ENCODE measurements at places on chromosomes 1 and 21. TPM values are rescaled to one million over a fixed set of nuclear protein-coding genes. Genes with fewer than 3 reads are reported as not detected.
A peak's percentile ranks its signal among the peaks of the same experiment; 100 is the strongest.

GRCh38 chr1:224637515-224637914, 21.4 kb downstream of the CNIH3 start:
- peaks cover 19% of the 10 kb centered on the region for H3K4me1 ChIP-seq
- H3K27me3 ChIP-seq = peaks cover 36% of the 10 kb centered on the region
- no peak for DNase-seq
- peak overlapping the region; percentile 2 for H3K27ac ChIP-seq
- H3K4me3 ChIP-seq = no peak overlapping the region
- no peaks in the 10 kb centered on the region for H3K36me3 ChIP-seq

DNA sequence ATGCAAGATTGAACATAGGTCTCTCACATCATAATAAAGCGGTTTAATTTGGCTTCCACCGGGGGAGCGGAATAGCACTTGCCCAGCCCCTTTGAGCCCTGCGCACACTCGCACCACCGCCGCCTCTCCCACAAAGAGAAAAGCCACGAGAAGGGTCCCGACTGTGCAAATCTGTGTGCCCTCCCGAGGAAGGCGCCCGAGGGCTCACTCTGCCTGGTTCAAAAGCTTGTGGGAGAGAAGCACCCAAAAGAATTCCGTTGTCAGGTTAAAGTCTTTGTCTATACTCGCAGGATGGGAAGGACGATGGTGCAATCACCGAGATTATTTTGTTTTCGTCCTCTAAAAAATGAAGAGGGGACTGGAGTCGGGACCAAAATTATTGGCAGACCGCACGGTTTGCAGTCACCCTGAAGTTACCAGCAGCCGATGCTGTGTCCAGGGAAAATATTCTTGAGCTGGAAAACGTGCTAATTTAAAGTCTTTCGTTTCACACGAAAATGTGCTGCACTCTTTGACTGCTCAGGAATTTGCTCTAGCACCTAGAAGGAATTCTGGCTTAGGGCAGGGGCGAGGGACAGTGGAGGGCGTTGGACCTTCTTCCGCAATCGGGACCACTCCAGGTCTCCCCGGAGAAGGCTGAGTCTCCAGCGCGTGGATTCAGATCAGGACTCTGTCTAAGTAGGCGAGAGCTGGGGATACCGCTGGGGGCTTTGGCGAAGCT, 6.6 kb upstream of the SIM2 start:
- peaks cover 96% of the 10 kb centered on the region for H3K27me3 ChIP-seq
- peaks cover 7% of the 10 kb centered on the region for H3K4me1 ChIP-seq
- peak overlapping the region; percentile 54 for H3K27ac ChIP-seq

DNA sequence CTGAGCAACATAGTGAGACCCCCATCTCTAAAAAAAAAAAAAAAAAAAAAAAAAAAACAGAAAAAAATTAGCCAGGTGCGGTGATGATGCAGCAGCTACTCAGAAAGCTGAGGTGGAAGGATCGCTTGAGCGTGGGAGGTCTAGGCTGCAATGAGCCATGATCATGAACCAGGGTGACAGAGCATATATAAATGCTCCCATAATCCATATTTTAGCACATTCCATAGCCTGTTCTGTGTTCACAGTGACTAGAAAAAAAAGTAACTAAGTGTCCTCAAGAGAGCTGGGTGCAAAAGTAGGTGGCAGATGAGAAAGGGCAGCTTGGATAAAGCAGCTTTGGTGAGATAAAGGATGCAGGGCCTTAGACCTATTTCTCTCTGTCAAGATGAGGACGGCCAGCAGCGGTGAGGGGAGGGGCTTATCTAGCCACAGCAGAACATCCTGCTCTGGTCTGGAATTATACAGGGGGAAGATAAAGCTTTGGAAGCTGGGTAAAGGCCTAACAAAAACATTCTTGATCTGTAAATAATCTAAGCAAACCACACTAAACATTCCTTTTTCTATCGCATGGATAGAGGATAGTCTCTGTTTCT, 205.3 kb downstream of the DAB1 start:
- DNase-seq = no peak
- no peaks in the 10 kb centered on the region for H3K27me3 ChIP-seq
- H3K4me3 ChIP-seq = no peak overlapping the region
- H3K4me1 ChIP-seq = no peaks in the 10 kb centered on the region
- no peak overlapping the region for H3K27ac ChIP-seq

DNA sequence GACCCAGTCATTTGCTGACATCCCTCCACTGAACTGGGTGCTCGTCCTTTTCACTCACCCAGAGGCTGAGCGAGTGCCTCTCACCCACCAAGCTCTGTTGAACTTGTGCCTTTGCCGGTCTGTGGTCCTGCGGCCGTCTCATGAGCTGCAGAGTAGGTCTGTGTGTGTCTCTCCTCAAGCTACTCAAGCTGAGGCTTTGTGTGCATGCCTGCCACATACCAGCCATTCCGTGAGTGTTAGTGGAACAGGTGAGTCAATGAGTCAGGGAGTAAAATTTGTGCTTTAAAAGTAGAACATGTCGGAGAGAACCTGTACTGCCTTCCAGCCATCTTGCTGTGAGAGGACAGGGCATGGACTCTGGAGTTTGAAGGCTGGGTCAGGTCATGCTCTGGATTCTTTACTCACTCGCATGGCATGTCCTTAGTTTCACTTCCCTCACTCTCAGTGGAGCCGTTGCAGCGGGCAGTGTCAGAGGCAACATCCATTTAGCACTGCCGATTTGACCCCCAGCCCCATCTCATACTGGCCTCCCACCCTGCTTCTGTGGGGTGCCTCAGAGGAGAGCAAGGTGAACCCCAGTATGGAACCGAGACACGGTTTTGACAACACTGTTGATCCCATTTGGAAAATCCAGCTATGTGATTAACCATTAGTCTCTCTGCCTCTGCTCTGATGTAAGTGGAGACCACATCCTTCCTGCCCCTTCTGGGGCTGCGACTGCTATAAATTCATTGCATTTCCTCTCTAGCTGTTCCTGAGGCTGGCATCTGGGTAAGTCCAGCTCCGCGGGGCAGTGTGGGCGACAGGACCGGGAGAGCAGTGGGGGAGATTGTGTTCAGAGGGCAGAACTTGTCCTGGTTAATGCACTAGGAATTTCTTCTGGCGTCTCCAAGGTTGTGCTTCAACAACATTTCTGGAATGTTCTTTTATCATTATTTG, at the start of gene NLRP3:
Gene NLRP3, plus strand, starts transcription at position 751 of the 939 bp plus-strand sequence. CDS start 2,628 bp downstream, outside the sequence.
- no peaks in the 10 kb centered on the region for H3K36me3 ChIP-seq
- no peak within 1 kb of the TSS for H3K4me3 ChIP-seq
- H3K27me3 ChIP-seq = peaks cover 3% of the 10 kb centered on the region
- no peak within 1 kb of the TSS for H3K27ac ChIP-seq

- DNase-seq = no peak
- no peaks in the 10 kb centered on the region for H3K27me3 ChIP-seq
- H3K4me1 ChIP-seq = peaks cover 3% of the 10 kb centered on the region
Observed at GRCh38 chr1:86841116-86841515, 72.8 kb downstream of the SELENOF start.

- DNase-seq = no peak
- H3K4me1 ChIP-seq = peaks cover 8% of the 10 kb centered on the region
- H3K27me3 ChIP-seq = no peaks in the 10 kb centered on the region
- H3K36me3 ChIP-seq = no peaks in the 10 kb centered on the region
Observed at GRCh38 chr1:72636631-72637030, 354.3 kb upstream of the NEGR1 start.

Gene RAVER2
- 33.8 TPM for total RNA-seq

Gene PCBP3
- 4.3 TPM for total RNA-seq

Gene KRTAP10-4
- not detected for total RNA-seq

- no peaks in the 10 kb centered on the region for H3K4me1 ChIP-seq
- no peak overlapping the region for H3K4me3 ChIP-seq
- no peak for DNase-seq
- H3K36me3 ChIP-seq = no peaks in the 10 kb centered on the region
- H3K27ac ChIP-seq = no peak overlapping the region
Observed at GRCh38 chr1:31795801-31796621, 19.8 kb downstream of the SPOCD1 start.

- no peaks in the 10 kb centered on the region for H3K36me3 ChIP-seq
- peak; percentile 84 for DNase-seq
- peak within 1 kb of the TSS; percentile 97 for H3K27ac ChIP-seq
- H3K27me3 ChIP-seq = peaks cover 33% of the 10 kb centered on the region
Observed at GRCh38 chr21:41766883-41767605, at the start of gene RIPK4. Gene RIPK4, minus strand, starts transcription at chr21:41767052. Its CDS starts 11 bp downstream, at chr21:41767041.

Gene SGIP1
- 12.1 TPM for total RNA-seq

Gene ZBTB8B
- total RNA-seq = 4.7 TPM

GRCh38 chr1:40363721-40364120, 9.8 kb upstream of the SMAP2 start:
- no peaks in the 10 kb centered on the region for H3K4me1 ChIP-seq
- no peaks in the 10 kb centered on the region for H3K36me3 ChIP-seq
- no peak overlapping the region for H3K27ac ChIP-seq
- no peak for DNase-seq
- H3K27me3 ChIP-seq = peaks cover 2% of the 10 kb centered on the region
- H3K4me3 ChIP-seq = no peak overlapping the region

- DNase-seq = no peak
- no peak overlapping the region for H3K27ac ChIP-seq
- H3K36me3 ChIP-seq = no peaks in the 10 kb centered on the region
Observed at GRCh38 chr1:157201767-157202166, 63.6 kb upstream of the ETV3 start.

Gene OR10Z1
- total RNA-seq = not detected

DNA sequence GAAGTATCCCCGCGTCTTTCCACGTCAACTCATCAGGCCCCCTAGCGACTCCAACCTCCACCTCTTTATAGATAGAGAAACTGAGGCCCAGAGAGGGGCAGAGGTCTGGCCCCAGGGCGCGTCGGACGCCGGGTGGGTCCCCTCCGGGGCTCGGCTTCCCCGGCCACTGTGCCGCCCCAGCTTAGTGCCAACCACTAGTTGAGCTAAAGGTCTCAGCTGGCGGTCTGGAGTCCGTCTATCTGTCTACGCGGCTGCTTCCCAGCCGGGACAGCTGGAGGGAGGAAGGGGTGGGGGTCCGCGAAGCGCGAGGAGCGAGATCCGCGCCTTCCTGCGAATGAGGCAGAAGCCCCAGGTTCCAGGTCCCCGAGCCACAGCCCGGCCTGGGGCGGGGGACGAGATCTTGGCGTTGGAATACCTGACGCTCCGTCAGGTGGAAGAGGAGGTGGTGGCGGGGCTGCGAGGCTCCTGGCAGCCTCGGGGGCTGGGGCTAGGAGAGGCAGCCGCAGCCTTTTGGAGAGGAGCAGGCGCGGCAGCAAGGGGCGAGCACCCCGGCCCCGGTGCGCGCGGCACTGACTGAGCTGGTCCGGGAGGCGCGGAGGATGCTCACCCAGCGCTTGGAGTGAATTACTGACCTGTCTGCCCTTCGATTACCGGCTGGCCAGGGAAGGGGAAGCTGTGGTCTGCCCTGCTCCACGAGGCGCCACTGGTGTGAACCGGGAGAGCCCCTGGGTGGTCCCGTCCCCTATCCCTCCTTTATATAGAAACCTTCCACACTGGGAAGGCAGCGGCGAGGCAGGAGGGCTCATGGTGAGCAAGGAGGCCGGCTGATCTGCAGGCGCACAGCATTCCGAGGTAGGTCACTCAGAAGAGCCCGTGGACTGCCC, 937 bp downstream of the PODN start:
- H3K4me1 ChIP-seq = no peaks in the 10 kb centered on the region
- peaks cover 87% of the 10 kb centered on the region for H3K27me3 ChIP-seq
- H3K27ac ChIP-seq = no peak overlapping the region

Gene OLIG1
- total RNA-seq = 0.38 TPM

- no peak overlapping the region for H3K4me3 ChIP-seq
- DNase-seq = no peak
- no peak overlapping the region for H3K27ac ChIP-seq
- no peaks in the 10 kb centered on the region for H3K36me3 ChIP-seq
- H3K27me3 ChIP-seq = peaks cover 4% of the 10 kb centered on the region
Observed at GRCh38 chr1:184757406-184757805, 2.7 kb upstream of the EDEM3 start.

Gene SRSF11
- 314 TPM for total RNA-seq

DNA sequence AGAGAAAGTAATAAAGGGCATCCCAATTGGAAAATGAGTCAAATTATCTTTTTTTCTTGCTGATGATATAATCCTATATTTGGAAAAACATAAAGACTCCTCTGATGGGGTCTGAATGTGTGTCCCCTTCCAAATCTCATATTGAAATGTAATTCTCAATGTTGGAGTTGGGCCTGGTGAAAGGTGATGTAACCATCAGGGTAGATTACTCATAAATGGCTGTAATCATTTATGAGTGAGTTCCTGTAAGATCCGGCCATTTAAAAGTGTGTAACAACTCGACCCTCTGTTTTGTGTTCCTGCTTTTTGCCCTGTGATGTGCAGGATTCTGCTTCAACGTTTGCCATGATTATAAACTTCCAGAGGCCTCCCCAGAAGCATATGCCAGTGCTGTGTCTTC, 44.3 kb upstream of the MAP1LC3C start:
- no peaks in the 10 kb centered on the region for H3K27me3 ChIP-seq
- DNase-seq = no peak
- H3K27ac ChIP-seq = no peak overlapping the region

DNA sequence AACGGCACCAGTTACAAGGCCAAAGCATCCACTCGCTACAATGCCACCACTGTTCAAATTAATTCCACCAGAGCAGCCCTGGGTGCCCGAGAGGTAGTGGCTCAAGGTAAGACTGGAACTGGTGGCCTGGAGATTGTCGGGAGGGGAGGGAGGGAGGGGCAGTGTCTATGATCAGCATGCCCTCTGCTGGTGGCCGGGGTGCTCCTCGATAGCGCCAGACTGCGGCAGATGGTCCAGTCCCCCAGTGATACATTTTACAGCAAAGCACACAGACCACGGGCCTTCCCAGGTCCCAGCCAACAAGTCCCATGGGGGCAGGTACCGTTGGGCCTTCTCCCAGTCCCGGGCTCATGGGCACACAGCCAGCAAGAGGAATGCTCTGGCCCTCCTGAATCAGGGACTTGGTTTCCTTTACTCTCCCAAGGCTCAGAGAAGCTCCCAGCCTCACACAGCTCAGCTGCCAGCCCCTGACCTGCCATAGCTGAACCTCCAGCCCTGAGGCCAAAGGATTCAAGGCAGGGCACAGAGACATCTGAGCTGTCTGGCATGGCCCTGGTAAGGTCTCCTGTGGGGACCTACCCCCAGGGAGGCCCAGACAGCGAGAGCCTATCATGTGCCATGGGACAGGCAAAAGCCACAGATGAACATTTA, 15.3 kb downstream of the ACOT7 start:
- peaks cover 4% of the 10 kb centered on the region for H3K36me3 ChIP-seq
- no peaks in the 10 kb centered on the region for H3K4me1 ChIP-seq
- no peaks in the 10 kb centered on the region for H3K27me3 ChIP-seq
- no peak overlapping the region for H3K27ac ChIP-seq
- H3K4me3 ChIP-seq = no peak overlapping the region

DNA sequence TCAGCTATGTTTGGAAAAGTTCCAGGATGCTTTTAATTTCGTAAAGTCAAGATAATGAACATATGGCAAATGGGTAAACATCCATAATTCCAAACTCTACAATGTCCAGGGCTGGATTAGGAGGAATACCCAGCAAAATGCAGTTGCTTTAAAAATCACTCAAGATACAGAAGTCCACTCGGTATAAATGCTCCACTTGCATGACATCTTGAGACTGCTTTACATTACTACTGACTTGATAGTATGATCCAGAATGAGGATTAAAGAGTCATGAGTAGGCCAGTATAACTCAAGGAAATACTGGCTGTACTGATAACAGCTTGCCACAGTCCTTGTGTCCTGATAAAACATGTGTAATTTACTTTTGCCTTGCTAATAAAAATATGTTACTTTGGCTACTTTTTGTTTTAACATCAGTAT, 58.3 kb upstream of the ANGPTL3 start:
- no peak overlapping the region for H3K27ac ChIP-seq
- H3K4me1 ChIP-seq = no peaks in the 10 kb centered on the region
- peaks cover 7% of the 10 kb centered on the region for H3K36me3 ChIP-seq
- no peak overlapping the region for H3K4me3 ChIP-seq
- no peaks in the 10 kb centered on the region for H3K27me3 ChIP-seq
- DNase-seq = no peak

All from progenitor cell of endocrine pancreas (in vitro differentiated cells).